ENCODE measurements at places on chromosomes 6 and 20.

DNA sequence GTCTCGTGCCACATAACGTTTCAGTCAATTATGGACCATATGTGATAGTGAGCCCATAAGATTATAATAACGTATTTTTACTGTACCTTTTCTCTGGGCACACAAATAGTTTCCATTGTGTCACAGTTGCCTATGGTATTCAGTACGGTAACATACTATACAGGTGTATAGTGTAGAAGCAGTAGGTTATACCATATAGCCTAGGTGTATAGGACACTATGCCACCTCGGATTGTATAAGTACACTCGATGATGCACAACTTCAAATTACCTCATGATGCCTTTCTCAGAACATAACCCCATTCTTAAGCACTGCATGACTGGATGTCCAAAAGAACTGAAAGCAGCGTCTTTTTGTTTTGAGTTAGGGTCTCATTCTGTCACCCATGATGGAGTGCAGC lies 59.5 kb upstream of the MYO6 start:
- no peak for DNase-seq

GRCh38 chr6:151374036-151374683 lies 17.2 kb downstream of the ZBTB2 start:
- DNase-seq = no peak

DNA sequence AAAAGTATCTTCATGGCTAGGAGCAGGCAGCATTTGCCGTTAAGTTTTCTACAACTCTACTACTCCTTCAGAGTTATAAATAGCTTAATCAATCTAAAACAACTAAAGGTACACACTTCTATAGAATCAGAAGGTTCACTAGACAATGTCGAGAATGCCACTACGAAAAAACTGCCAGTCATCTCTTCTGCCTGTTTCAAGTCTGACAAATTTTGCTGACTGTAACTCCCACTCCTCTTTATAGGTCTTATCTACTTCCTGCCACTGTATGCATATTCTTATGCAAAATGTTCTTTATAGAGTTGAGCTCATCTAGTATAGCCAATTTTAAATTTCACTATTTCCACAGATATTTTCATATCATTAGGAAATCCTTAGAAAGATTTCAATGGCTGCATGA lies 160.1 kb downstream of the EYS start:
- DNase-seq = no peak

DNA sequence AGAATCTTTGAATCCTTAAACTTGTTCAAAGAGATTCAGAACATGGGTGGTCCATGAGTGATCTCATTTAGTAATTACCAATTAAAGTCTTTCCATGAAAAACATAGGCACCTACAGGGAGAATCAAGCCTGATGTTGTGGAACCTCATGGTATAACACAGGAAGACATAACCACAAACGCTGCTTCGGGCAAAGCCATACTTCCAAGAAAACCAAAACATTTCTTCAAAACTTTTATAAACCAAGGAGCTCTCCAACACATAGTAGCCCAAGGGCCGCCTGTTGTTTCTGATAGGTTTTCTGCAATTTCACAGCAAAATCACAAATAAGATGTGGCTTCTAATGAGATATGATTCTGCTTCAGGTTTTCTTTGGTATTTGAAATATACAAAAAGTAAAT lies 2.5 kb downstream of the CHD6 start:
- no peak for DNase-seq

DNA sequence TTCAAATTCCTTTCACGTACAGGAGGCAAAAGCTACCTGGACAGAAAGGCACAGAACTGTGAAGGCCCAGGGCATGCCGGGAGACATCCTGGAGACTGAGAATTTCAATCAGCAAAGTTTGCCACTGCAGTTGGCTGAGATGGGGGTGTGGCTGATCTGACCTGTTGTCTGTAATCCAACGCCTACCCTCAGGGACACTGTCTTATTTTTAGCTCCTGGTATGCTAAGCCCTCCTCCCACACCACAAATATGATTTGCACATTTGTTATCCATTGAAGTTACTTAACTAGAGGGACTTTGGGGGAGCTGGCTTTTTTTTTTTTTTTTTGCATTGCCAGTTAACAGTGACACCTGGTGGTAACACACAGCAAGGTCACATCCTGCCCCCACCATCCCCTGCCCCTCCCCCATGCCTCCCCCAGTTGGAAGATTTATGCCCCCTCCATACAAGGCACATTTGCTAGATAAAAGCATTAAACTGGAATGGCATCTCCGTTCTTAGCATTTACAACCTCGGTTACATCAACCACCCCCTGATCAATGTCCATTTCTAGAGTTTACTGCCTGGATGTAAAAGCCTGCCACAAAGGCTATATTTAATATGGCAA lies 40.4 kb downstream of the TTI1 start:
- peak; percentile 93 for DNase-seq

DNA sequence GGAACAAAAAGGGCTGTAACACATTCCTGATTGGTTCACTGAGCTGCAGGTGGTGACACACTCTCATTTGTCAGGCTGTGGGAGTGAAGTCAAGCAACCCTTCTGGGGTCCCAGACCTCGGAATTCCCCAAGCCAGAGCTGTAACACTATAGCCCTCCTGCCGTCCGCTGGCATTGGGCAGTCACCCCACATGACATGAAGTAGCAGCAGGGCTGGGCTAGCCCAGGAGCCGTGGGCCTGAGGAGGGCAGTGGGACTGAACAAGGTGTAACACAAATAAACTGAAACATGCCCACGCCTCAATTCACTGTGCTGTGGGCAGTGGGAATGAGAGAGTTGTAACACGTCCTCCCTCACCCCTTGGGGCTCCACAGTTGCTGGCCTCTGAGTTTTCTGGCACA lies 689.1 kb upstream of the EYS start:
- no peak for DNase-seq

- no peak for DNase-seq
Measured at GRCh38 chr6:41801380-41801779, 13.9 kb downstream of the TOMM6 start.

GRCh38 chr6:162620073-162620472 lies 107.5 kb downstream of the PRKN start:
- DNase-seq = no peak

DNA sequence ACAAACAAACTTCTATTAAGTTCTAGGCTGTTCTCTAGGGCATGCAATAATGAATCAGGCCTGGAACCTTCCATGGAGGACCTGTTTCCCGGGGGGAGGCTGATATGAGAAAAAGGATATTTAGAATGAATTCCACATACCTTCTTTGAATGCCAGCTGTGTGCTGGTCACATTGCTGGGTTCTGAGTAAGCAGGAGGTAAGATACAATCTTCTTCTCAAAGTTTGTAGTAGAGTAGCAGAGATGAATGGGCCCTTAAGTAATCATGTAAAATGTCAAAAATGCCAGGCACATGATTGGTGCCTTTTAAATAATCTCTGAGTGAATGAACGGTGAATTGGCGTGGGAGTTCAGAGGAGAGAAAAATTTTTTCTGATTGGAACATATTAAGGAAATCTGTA lies 47.4 kb downstream of the TGM2 start:
- DNase-seq = peak; percentile 79

- peak; percentile 24 for DNase-seq
Measured at GRCh38 chr20:61896058-61896961, 169.4 kb downstream of the TAF4 start.

DNA sequence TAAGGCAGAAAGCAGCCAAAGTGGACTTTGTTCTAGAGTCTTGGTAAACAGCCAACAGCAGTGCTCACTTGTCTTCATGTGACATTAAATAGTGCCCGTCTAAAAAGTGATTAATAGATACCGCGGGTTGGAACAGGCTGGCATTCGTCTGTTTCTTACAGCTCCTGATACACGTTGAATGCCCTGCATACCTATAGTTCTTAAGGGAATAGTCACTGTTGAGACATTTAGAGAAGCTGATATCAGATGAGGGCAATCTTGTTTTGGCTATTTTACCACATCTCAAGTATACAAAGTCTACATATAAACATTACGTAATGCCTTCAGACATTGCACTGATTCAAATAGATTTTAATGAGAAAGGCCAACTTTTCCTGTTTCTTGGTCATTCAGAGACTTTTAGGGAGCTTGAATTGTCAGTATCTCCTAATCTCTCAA lies 374.9 kb upstream of the FLRT3 start:
- peak; percentile 73 for DNase-seq

DNA sequence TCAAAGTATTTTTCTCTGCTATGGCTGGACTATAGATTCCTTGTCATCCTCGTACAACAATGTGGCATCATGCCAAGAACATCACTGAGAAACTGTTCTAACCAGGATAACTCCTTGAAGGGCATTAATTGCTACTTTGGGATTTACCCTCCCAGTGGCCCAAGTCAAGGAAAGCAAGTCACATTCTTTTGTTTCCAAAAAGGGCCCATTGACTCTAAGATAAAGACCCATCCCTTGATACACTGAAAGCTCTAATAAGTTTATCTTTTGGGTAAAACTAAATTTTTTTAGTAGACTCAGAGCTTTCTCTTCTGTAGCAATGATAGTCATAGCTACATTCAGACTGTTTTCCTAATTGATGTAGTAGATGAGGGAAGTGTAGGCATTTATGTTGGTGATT lies at the start of gene OR2J3:
Gene OR2J3 (plus strand): TSS at position 301 of the 400 bp plus-strand sequence. CDS start 3,833 bp downstream, outside the sequence.
- no peak for DNase-seq

Data from fibroblast of skin of right quadriceps (primary cell).